ENCODE measurements at places on chromosomes 1 and 21. TPM values are rescaled to one million over a fixed set of nuclear protein-coding genes. Genes with fewer than 3 reads are reported as not detected.

The PRKAA2 gene
- total RNA-seq = 6.5 TPM

The KRTAP21-1 gene
- total RNA-seq = not detected

The MNDA gene
- not detected for total RNA-seq

The TLCD4 gene
- total RNA-seq = 4.0 TPM

The SPATA17 gene
- 0.63 TPM for total RNA-seq

The MTARC2 gene
- total RNA-seq = 8.9 TPM

The TRAPPC10 gene
- 30.9 TPM for total RNA-seq

The SYPL2 gene
- 1.2 TPM for total RNA-seq

The C1orf167 gene
- not detected for total RNA-seq

The TMEM52 gene
- 0.92 TPM for total RNA-seq

The HPCAL4 gene
- 0.27 TPM for total RNA-seq

The NR0B2 gene
- not detected for total RNA-seq

The SDC3 gene
- 49.0 TPM for total RNA-seq

The RYR2 gene
- not detected for total RNA-seq

The FCGR2B gene
- total RNA-seq = not detected

The RGS4 gene
- 20.8 TPM for total RNA-seq

The MEX3A gene
- total RNA-seq = 34.5 TPM

The MYOM3 gene
- 7.9 TPM for total RNA-seq

The KRTAP12-2 gene
- not detected for total RNA-seq
